ENCODE measurements at places on chromosomes 1 and 21.

- peak; percentile 16 for DNase-seq
Measured at GRCh38 chr1:220680085-220680687, 10.0 kb upstream of the C1orf115 start.

DNA sequence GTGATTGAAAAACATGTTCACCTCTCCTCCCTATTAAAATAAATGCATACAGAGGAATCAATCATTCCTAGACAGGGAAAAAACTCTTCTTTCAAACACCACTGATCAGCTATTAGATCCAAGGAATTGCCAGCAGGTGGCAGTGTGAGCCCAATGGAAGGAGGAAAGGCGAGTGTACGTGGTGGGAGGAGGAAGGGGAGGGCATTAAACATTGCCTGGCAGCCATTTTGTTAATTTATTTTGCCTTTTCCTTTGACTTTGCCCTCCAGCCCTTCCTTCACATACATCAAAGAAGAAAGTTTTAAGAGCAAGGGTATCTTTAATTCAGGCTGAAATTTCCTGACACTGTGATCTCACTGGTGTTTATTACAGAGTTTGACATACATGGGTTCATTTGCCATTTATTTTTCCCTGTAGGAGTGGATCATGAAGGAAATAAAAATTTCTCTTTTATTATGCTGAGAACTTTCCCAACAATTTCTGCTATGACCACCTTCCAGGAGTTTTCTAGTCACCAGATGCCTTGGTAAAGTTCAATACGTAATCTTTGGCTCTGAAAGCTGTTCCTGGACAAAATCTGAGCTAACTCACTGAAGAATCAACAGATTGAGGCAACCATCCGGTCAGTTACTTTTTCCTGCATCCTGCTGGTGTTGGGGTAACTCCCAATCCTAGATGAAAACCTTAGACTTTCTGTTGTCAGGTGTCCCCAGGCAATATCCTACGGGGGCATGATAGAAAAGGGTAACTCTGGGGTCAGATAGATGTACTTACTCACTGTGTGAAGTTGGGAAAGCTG, 1.9 kb upstream of the GNAI3 start:
- peak; percentile 91 for DNase-seq

GRCh38 chr21:41924368-41924754, 29.5 kb downstream of the C2CD2 start:
- DNase-seq, result no peak

DNA sequence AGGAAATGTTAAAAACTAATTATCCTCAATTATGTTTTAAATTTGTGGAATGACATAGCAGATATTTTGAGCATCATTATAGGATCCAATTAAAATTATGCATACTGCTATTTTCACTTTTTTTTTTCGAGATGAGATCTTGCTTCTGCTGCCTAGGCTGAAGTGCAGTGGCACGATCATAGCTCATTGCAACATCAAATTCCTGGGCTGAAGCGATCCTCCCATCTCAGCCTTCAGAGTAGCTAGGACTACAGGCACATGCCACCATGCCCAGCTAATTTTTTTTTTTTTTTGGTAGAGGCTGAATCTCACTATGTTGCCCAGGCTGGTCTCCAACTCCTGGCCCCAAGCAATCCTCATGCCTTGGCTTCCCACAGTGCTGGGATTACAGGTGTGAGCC, 11.3 kb upstream of the SLC1A7 start:
- DNase-seq, result no peak

- no peak for DNase-seq
Measured at GRCh38 chr1:51070011-51070410, 32.0 kb upstream of the C1orf185 start.

- no peak for DNase-seq
Measured at GRCh38 chr1:163770265-163770664, 448.5 kb downstream of the NUF2 start.

DNA sequence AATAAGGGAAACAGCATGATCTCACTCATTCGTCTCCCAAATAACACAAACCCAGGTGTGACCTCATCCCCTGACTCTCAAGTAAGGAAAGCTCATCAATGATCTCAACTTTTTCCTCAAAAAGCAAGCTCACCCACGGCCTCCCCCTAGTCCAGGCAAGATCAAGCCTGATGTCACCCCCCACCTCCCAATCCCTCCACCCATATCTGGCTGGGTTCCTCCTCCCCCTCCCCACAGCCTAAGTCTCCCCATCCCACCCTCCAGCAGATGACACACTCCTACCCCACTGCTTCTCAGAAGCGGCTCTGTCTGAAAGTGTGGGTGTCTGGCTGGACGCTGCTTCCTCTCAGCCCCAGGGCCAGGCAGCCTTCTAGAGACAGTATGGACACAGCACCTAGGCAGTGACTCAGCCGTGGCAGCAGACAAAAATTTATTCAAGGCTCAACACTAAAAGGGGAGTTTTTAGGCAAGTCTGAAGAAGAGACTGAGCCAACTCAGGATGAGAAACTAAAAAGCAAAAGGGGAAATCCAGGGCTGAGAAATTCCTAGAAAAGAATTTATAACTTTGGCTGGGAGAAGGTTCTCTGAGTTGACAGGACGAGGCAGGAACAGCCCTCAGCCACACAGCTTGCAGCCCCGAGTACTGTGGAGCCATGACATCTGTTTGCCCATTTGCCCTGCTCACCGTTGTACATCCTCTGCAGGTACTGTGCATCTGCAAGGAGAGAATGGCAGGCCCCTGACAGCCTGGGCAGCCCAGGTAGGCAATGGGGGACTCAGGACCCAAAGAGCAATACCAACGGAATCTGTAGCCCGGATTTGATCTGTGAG, 81.6 kb upstream of the LRRC8D start:
- DNase-seq, result no peak

All from OCI-LY7 (cell line).